ENCODE measurements at places on chromosomes 12 and 14.

DNA sequence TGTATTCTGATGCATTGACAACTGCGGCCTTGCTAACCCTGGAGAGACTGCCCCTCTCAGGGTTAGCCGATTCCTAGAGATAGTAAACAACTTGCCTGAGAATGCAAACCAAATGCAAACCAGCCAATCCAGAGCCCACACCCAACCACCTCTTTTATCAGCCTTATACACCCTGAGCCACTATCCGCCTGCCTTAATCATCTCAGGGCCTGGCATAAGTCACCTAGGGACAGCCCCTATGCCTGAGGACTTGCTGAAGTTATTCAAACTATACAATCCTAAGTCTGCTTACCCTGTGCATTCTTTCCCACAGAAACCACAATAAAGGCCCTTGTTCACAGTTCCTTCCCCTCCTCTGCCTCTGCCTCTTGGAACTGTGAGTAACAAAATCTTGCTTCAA, 177.2 kb downstream of the KCNA5 start:
- peak; percentile 25 for DNase-seq

DNA sequence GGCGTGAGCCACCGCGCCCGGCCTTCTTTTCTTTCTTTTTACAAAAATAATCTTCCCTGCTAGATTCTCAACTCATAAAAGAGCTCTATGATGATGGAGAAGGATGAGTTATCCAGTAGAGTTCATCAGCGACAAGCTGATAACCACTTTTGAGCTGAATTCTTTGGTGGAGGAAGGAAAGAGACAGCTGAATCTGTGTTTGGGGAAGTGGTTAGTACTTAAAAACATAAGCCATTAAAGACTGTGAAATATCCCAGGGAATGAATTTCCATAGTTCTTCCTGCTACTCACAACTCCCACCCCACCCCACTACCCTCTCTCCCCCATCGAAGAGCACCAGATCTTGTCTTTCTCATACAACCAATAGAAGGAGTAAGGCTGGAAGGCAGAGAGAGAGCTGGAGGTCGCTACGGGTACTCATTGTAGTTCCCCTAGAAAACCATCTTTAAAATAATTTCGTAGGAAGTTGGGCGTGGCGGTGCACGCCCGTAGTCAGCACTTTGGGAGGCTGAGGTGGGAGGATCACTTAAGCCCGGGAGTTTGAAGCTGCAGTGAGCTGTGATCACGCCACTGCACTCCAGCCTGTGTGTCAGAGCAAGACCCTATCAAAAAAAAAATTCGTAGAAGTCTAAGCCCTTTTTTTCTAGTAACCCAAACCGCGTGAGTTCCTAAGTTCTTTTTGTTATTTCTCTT, 647 bp upstream of the ESPL1 start:
- DNase-seq, result peak; percentile 27

GRCh38 chr14:47675466-47676314, at the start of gene MDGA2:
Gene MDGA2 (minus strand): TSS chr14:47675605.
- DNase-seq, result no peak

DNA sequence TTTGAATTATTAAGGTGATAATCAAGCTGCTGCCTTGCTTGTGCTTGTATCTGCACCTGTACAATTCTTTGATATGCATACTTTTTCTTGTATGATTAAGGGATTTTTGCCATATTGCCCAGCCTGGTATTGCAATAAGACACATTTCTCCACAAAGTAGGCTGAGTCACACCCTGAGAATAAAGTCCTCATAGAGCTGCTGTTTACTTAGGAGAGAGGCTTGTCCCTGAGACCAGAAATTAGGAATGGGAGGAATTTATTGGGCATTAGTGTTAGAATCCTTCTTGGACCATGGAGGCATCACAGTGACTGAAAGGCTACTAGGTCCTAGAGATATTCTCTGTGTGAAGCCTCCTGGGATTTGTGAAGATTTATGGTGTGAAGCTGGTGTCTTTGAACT, 506.8 kb upstream of the FBXO33 start:
- DNase-seq, result no peak

GRCh38 chr12:43198608-43199007, 353.4 kb downstream of the ADAMTS20 start:
- DNase-seq, result no peak

DNA sequence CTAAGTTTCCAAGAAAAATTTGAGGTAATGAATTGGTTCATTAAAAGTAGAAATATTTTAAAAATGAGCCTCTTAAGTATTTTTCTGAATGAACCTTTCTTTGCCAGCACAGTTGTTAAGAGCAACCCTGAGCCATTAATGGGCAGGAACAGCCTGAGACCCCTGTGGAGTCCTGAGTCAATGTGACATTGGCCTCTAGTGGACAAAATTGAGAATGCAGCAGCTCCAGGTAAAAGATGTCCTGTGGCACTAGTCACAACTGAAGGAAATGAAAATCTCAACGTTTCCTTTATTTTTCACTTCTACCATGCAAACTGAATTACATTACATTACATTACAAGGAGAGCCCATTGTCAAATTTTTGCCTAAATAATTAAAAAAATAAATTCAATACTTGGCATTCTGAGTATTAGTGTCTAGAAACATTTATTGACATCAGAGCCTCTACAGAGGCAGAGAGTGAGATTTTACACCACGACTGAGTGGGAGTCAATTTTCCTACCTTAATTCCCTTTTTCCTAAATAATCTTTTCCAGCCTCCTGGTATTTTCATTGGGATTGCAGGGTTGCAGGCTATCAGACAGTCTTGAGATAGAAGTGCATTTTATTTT, 135.7 kb downstream of the PPM1H start:
- peak; percentile 67 for DNase-seq

DNA sequence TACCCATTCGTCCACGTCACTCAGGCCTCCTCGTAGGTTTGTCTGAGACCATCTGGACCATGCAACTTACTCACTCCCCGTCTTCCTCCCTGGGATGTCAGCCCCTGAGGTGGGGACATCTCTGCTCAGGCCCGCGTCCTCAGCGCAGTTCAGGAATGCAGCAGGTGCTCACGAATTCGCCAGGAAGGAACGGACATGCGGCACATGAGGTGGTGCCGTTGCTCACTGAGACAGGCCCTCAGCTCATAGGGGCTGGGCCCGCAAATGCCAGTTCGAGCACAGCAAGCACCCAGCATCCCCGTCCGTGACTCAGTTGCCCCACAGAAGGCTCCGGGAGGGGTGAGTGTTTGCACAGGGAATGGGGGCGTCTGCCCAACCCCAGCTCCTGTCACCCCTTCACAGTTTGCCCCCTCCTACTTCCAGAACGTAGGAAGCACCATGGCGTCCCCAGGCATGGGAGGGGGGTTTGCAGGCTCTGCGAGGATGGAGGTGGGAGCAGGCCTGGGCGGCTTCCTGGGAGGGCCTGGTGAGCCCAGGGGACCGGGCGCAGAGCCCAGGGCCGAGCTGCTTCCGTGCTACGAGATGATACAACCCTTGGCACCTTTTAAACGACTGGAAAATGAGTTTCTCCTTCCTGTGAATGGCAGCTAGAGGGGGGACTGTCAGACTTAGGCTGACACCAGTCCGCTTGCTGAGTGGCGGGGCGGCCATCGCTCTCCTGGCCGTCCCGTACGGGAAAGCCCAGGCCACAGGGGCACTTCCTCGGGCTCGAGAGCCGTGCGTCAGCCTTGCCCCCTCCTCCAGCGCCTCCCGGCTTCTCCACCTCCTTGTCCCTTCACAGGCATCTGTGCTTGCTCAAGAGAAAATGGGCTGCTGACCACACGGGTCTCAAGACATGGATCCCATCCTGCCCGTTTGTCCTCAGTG, 6.9 kb downstream of the GALNT9 start:
- no peak for DNase-seq

DNA sequence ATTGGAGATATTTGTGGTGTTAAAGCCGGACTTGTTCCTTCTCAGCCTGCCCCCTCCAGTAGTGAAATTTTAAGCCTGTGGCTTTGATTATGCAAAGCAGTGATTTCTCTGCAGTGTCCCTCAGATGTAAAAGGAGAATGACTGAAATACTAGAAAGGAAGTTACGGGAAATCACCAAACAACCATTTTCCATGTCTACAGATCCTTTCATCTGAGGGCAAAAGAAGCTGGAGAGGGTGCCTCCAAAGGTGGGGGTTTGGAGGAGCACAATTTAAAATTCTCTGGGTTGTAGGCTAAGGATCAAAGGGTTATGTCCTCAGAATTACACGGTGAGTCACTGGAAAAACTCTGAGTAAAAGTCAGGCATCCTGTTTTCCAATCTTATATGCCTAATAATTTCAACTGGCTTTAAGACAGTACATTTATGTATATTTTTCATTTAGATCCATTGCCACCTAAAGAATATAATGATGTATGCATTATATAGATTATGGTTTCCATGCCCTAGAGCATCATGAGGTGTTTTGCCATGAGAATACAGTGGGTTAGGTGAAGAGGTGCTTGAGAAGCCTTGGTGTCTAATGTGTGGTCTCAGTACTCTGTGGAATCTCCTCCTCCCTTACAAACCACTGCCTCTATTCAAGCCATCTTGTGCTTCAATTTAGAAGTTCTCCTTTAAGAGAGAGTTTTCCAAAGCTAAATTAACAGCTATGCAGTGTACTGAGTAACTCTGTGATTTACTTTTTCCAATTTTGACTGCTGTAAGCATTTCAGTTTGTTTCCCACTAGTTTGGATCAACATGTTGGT, 362.1 kb downstream of the RAD51B start:
- DNase-seq, result no peak

DNA sequence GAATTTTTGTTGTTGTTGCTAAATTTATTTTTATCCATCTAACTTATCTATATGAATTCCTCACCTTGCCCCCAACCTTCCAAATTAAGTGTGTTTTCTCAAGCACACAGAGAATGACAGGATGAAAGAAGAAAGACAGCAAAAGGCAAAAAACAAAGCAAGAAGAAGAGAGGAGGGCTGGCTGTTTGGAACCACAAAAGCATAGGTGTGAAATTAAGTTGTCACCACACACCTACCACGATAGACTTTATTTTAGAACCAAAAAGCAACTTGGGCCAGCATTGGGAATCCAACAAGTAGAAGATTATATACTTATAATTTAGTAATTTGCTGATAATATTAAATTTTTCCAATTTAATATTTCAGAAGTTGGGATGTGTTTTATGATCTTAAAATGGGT, 58.7 kb upstream of the REP15 start:
- DNase-seq, result no peak

- DNase-seq, result no peak
Observed at GRCh38 chr12:132329036-132329719, at the start of gene GALNT9. Gene GALNT9 (minus strand): TSS chr12:132329589. CDS start chr12:132329203, 386 bp downstream.

DNA sequence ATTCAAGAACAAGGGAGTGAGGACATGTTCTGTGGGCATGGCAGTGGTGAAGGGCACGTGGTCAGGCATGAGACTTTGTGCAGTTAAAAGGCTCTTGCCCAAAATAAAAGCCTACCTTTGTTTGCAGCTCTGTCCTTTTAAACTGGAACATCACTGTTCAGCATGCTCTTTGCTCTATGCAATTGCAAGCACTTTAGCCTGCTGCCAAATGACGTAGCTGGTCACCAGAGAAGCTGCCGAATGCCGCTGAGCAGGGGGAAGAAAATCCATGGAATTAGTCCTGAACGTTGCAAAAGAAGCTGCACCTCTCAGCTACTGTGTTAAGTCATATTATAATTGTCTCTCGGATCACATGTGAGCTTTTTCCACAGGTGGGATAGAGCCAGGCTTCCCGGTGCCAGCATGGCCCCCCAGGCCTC, 176.3 kb upstream of the DIO2 start:
- DNase-seq, result no peak

- DNase-seq, result peak; percentile 71
Observed at GRCh38 chr14:102928412-102929240, 6.2 kb downstream of the AMN start.

GRCh38 chr12:42125388-42125767, 19.3 kb downstream of the GXYLT1 start:
- no peak for DNase-seq

- peak; percentile 48 for DNase-seq
Observed at GRCh38 chr12:55760663-55761062, 17.7 kb downstream of the GDF11 start.

DNA sequence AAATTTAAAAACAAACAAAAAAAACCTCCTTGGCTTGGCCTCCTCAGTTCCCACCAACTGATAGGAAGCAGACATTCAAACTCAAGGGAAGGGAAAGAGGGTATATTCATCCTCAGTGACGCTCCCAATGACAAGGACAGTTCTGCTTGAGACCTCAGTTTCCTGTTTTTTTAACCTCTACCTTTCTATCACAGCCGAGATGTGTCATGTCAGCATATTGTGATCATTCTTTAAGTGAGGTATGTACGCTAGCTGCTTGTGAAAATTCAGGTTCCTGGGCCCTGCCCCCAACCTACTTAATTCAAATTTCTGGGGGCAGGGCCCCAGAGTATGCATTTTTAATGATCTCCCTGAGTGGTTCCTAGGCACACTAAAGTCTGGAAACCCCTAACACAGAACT, 611.9 kb upstream of the TBX3 start:
- DNase-seq, result no peak

DNA sequence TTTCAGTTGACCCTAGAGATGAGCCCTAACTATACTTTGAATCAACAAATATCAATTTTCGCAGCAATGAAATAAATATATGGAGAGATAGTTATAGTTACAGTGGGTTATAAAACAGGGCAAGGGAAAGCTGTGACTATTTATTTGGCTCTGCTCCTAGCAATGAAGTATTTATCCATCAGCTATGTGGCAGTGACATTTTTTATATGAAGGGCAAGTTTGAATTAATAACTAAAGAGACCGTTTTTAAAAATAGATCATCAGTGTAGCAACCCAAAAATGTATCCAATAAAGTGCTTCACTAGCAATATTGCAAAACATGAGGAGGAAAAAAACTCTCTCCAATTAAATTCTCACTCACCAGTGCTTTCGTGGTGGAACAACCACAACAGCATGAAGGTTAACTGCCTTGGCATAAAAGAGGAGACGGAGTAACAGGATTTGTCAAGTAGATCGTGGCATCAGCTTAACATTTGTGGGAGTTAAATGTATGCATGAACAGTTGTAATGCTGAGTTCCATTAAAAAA, 58.1 kb upstream of the NUDT4 start:
- no peak for DNase-seq

- DNase-seq, result peak; percentile 51
Observed at GRCh38 chr14:99192028-99192621, 79.9 kb downstream of the BCL11B start.

DNA sequence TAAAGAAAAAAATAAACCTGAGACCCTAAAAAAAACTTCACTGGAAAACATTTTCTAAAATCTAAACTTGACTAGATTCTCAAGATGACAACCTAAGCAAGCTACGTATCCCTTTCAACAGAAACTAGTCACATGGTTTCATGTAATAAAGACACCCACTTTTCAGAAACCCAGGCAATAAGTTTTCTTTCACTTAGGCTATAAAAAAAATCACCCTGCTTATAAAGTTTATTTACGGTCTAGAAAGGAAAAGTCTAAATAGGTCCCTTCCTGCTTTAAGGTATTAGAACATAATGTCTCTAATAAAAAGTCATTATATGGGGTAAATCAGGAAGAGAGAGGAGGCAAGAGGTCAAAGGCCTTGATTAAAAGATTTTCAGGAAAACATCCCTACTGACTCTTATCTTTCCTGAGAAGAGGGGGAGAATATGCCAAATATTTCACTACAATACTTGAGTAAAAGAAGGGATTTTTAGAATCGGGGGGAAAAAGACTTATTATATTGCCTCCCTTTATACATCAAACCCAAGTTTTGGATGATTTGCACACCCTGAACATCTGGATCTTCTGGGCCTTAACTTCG, 9.5 kb downstream of the CLIP1 start:
- no peak for DNase-seq
